ENCODE measurements at places on chromosomes 3 and 15. TPM values are rescaled to one million over a fixed set of nuclear protein-coding genes. Genes with fewer than 3 reads are reported as not detected.

ICE2 gene
- 40.0 TPM for total RNA-seq

PPP2R3A gene
- total RNA-seq, result 19.6 TPM

- no peak for DNase-seq
Observed at GRCh38 chr15:68417051-68417450, 14.9 kb downstream of the ITGA11 start.

SLC12A1 gene
- total RNA-seq, result 0.81 TPM

- no peak for DNase-seq
Observed at GRCh38 chr15:32991619-32992111, 202.8 kb downstream of the FMN1 start.

GRCh38 chr3:192857260-192857661, 60.4 kb downstream of the MB21D2 start:
- DNase-seq, result no peak

GRCh38 chr15:94509259-94509658, 277.9 kb downstream of the MCTP2 start:
- no peak for DNase-seq

DNA sequence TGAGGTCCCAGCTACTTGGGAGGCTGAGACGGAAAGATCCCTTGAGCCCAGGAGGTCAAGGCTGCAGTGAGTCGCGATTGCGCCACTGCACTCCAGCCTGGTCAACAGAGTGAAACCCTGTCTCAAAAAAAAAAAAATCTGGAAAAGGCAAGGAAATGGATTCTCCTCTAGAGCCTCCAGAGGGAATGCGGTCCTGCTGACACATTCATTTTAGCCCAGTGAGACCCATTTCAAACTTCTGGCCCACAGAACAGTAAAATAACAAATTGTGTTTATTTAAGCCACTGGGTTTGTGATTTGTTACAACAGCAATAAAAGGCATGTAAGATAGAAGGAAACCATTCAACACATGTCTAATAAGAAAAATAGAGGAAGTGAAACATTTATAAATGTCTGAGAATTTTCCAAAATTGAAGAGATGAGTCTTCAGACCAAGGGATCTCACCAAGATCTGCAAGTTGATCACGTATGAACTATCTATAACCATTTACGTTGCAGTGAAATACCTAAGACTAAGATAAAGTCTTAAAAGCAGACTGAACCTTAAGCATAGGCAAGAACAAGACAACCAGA, at the start of gene HTR3E:
TSS of gene HTR3E (plus strand) at position 254 of the 573 bp plus-strand sequence. CDS start 466 bp downstream, outside the sequence.
- DNase-seq, result no peak

DNA sequence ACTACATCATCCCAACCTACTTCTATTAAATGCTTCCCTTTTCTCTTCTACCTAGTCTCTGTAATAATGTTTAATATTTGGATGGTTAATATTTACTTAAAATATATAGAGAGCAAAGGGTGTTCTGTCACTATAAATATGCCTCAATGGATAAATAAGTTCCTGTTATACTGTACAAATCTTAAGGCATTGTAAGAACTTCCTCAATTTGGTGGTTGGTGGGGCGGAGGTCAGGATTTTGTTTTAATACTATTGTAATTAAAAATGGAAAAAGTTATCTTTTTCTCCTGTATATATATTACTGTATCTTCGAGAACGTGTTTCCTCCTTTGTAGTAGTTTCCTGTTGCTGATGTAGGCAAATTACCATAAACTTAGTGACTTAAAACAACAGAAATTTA, 41.5 kb downstream of the SPRED1 start:
- no peak for DNase-seq

LRRC31 gene
- total RNA-seq, result not detected

GRCh38 chr15:42759093-42759492, 22.2 kb upstream of the CDAN1 start:
- no peak for DNase-seq

- no peak for DNase-seq
Observed at GRCh38 chr3:111767756-111768445, 91.2 kb upstream of the PHLDB2 start.

- no peak for DNase-seq
Observed at GRCh38 chr15:35305946-35306345, 220.9 kb upstream of the NANOGP8 start.

DNA sequence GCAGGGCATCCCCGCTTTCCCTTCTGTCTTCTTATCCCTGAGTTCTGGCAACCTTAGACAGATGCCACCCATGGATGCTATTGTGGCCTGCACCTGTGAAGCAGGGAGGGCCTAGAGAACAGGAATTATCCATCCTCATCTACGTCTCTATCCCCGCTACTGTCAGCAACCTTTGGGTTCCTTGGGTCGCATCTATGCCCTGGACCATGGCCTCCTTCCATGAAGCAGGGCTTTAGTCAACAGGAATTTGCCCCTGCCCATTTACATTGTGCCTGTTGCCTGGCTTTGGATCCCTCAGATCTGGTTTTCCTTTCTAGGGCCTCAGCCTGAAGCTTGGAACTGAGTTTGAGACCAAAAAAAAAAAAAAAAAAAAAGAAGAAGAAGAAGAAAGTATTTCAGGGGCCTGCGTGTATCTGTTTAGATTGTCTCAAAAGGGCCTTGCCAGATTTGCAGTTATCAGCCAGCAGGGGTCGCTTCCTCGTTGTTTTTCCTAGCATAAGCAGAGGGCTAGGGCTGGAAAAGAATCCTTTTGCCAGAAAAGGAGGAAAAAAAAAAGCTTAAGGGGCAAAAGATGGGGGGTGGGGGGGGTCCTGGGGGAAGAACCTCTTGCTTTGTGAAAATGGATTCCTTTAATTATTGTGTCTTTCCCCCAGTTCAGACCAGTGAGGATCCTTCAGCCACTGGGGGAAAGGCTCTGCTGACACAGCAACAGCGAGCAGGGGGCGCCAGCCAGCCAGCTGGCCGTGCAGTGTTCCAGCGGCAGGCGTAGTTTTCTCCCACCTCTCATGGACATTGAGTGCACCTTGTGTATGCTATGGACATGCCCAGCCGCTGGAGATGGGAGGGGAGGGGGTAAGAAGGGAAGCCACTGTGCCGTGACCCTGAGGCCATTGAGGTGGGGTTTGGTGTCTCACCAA, 65.7 kb upstream of the ALDH1L1 start:
- DNase-seq, result no peak

DNA sequence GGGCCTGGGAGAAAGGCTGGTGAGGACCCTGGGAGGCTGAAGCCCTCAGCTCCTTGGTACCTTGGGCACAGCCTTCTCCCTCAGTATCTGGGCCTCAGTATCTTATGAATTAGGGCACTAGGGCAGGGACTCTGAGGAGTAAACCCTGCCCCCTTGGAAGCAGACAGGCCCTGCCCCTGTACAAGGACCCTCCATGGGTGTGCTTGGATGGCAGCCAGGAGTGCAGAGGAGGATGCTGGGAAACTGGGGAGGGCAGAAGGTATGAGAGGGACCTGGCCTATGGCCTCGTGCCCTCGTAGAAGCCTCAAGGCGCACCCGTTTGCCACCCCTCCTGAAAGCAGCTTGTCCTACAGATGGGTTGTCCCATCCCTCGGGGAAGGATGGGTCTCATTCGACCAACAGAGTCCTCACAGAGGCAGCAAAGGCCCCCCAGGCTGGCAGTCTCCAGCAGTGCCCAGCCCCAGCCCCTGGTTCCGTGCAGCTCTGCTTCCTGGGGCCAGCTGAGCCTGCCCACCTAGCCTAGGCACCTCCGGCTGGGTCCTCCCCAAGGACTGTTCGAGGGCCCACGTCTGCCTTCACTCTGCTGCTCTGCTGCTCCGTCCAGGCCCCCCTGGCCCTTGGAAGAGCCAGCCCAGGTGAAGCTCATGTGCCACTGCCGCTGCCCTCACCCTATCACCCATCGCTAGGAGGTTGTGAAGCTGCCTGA, 15.3 kb upstream of the SEMA3F start:
- no peak for DNase-seq

- no peak for DNase-seq
Observed at GRCh38 chr15:33262306-33262705, 48.5 kb upstream of the RYR3 start.

DNA sequence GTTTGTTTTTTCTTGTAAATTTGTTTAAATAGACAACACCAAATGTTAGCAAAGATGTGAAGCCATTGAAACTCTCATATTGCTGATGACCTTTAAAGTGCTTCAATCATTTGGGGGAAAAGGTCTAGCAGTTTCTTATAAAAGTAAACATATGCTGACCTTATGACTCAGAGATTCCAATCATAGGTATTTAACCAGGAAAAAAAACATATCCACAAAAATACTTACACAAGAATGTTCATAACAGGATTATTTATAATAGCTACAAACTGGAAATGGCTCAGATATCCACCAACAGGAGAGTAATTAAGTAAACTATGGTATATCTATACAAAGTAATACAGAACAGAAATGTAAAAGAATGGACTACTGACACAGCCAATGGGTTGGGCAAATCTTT, 27.1 kb upstream of the RORA start:
- DNase-seq, result no peak

DNA sequence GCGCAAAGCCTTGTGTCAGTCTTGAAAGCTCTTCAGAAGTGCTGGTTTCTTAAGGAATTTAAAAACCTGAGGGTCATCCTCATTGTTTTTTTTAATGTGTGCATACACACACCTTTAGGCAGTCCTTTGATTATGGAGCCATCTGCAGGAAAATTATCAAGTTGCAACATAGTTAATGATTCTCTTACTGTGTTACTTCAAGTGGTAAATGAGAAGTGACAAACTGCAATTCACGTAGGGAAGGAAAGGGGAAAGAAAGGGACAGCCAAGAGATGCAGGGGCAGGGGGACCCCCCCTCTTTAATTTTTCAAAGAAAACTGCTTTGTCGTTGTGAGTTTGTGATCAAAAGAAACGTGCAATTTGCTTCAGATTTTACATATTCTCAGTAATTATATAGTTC, 162.4 kb upstream of the CGNL1 start:
- no peak for DNase-seq

DNA sequence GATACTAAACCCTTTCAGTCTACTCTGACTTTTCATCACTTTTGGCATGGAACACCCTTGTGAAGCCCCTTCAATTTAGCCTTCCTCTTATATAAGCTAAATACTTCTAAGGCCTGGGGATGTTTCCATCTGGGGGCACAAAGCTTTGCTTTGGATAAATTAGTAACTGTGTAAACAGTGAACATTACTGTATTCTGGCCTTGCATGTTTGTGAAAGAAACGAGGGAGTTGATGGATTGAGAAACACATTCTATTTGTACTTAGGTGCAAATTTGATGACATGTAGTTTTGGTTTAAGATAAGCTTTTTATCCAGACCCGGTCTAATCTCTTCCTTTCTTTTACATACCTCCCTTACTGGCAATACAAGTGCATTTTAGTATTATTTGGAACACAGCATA, 19.7 kb downstream of the PSMD6 start:
- no peak for DNase-seq

DNA sequence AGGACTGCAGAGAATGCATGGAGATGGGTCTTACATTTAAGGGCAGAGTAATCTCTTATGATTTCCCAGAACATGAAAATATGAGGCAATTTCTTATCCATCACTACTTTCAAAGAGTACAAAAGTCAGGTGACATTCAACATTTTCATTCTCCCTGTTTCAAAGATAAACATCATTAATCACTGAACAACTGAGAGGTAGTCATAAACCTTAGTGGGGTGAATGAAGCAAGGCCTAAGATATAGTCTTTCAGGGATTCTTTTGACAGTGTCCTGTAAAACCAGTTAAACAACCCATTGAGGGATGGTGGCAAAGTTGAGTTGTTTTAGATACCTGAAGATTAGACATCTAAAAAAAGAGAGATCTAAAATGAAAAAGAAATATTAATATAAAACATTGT, 271.6 kb upstream of the CBLB start:
- no peak for DNase-seq

HYAL1 gene
- 9.3 TPM for total RNA-seq

DNA sequence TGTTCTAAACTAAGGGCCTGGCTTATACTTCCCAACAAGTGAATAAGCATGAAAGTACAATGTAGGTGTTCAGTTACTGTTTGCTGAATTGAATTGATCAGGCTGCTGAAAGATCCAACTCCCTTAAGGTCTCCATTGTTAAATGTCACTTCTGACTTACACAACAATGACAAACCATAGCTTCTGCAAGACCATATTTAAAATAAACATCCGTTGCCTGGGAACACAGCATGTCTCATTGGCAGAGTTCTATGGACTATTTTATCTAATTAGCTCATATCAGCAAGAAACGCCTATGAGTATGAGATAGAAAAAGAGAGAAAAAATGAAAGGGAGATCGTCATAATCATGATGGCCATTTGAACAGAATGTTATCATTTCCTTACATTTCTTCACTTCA, 605.4 kb downstream of the FGF12 start:
- DNase-seq, result no peak

LYZL4 gene
- total RNA-seq, result not detected

- no peak for DNase-seq
Observed at GRCh38 chr3:85189731-85190130, 230.9 kb downstream of the CADM2 start.

- no peak for DNase-seq
Observed at GRCh38 chr3:4906107-4906621, 73.1 kb upstream of the BHLHE40 start.

DNA sequence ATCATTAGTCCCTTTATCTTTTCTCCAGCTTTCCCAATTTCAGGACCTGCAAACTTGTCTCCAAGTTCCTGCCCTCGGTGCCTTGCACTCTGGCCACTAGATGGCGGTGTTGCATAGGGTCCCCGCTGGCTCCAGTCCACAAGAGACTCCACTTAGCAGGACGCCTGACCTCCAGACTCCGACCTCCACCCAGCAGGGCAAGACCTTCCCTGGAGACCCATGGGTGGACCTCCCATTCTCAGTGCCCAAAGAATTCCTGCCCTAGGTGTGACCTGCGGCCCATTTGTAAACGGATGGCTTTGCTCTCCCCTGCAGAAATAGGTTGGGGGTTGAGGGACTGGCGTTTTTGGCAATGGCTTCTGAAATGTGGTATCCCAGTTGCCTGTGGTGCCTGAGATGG, 82.6 kb downstream of the LSM3 start:
- peak; percentile 94 for DNase-seq

GRCh38 chr3:115830764-115831395, 207.6 kb downstream of the GAP43 start:
- no peak for DNase-seq

DNA sequence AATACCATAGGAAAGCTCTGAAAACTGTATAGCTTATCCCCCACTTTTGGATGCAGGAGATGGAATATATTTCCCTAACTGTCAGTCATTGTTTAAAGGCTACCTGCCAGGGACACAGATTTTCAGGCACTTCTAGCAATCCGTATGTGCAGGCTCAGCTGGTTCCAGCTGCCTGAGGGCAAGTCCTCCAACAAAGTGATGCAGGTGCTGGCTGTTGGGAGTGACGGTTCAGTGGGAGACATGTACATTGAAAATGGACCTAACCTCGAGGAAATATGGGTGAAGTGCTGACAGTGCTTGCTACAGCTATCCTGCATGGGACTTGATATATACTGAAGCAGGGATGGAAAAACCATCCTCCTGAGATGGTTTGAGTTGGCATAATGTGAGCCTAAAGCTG, 153.1 kb upstream of the GAP43 start:
- no peak for DNase-seq

CLDN1 gene
- 4.5 TPM for total RNA-seq

SPATA12 gene
- not detected for total RNA-seq
